Iris pigment epithelial cell (primary cell): ENCODE measurements at places on chromosomes 6 and 20.

DNA sequence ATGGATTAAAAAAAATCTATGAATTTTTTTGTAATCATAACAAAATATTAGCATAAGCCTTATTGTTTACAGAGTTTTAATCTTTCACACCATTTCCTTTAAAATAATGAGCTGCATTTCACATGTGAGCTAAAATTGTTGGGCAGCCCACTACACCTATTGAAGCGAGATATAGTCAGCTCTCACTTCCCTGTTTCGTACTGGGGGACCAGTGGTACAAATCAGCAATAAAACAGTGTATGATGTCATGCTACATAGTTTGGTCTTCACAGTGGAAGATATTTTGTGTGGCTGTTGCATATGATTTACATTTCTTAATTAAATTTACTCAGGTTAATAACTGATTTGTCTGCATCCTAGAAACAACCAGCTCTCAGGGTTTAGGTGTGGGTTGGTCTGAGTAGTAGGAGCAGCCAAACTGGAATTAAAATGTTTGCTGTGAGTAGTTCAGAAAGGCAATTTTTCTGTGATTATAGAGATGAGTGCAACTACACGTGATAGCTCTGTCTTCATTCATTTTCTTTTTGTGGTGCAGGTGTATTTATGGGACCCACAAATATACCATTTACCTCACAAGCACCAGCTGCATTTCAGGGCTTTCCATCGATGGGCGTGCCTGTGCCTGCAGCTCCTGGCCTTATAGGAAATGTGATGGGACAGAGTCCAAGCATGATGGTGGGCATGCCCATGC is 99.3 kb downstream of the B3GAT2 start:
- no peak for DNase-seq

DNA sequence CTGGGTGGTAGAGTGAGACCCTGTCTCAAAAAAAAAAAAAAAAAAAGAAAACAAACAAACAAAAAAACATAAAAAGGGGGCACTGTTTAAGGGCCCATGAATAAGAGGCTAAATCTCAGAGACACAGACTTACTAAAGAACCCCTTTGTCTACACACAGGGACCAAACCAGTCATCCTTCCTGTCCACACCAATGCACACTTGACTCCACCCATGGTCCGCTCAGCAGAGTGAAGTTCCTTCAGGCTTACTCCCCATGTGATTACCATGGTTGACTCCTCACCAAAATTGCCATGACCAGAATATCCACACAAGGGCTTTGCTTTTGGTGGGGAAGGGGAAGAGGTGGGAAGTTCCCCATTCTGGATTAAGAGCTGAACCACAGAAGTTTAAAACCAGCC is 19.4 kb upstream of the REPS1 start:
- no peak for DNase-seq

DNA sequence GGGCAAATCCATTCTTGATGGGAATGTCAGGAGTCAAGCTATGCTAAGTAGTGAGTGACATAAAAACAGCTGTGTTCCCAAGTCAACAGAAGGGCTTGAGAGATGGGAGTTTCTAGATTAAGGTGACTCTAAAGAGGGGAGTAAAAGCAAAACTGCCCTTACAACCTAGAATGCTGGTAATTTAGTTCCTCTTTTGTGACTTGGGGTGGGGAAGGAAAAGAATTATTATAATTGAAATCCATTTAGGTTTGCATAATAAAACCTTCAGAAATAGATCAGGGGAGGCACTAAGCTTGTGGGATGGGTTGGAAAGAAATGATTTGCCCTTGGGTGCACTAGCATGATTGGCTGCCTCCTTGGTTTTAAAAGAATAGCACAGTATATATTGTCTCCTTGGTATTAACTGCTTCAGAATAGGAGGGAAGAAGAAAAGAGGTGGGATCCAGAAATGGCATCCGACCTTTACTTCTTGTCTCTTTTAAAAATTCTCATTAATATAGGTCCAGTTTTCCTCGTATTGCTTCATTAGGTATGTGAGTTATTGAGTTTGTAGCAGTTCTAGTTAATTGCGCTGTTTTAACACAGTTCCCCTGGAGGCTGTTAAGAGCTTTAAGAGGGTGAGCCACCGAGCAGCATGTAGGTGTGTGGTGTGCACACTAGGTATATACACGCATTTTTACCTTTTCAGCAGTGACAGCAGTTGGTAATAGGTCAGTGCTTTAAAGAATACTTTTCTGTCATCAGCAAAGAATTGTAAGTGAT is 95.3 kb upstream of the VSTM2L start:
- DNase-seq, result no peak

GRCh38 chr6:154086510-154086909 is 47.5 kb downstream of the OPRM1 start:
- DNase-seq, result no peak

DNA sequence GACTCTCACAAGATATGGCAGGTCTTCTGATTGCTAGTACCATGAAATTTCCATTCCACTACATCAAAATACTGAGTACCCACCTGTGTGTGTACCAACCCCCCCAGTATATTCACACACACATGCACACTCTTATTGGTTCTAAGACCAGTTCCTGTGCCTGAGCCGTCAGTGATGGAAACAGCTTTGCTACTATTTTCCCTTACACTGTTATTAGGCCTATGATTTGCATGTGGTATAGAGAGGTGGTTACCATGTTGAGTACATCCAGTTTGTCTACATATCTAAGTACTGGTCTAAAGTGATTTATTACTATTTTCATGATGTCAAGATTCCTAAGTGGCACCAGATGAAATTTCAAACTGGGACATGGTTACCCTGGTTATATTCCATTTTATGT is 459.9 kb downstream of the BCKDHB start:
- DNase-seq, result no peak

DNA sequence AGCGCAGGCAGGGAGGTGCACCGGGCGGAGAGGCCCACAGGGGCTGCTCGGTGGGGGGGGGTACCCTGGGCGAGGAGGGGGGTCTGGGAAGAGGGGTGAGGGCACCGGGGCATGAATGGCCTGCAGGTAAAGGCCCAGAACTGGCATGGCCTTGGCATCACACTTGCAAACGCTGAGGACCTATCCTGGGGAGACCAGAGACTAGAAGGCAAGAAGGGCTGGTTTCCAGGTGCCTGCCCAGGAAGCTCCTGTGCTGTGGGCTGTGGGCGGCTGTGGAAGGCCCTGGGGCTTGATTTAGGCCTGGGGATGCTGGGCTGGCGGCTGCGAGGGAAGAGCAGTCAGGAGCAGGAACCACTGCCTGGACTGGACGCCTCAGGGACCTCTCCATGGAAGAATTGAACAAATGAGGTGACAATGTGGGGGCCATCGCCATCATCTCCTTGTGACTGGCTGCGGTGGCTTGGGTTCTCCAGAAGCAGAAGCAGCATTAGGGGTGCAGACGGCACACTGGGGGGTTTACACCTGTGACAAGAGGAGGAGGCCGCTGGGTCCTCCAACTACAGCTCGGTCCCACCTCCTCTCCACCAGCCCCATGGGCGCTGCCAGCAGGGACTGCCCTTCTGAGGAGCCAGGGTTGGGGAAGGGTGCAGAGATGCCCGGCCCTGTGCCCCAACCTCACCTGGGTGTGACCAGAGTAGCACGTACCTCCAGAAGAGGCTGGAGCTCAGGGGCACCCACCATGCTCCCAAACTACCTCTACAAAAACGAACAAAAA is 32.1 kb upstream of the IRF4 start:
- no peak for DNase-seq

GRCh38 chr6:156683821-156684220 is 93.4 kb upstream of the ARID1B start:
- no peak for DNase-seq
